Stimulated activated CD8-positive, alpha-beta memory T cell treated with anti-CD3 and anti-CD28 coated beads, Interleukin-12 subunit alpha, Interleukin-12 subunit beta, amount 100 ng/mL, for 4 hours (primary cell): ENCODE measurements at places on chromosomes 5 and 9.

- no peak for DNase-seq
Observed at GRCh38 chr5:123511290-123511647, 708 bp upstream of the CSNK1G3 start.

GRCh38 chr9:129548571-129549135 is 72.2 kb downstream of the C9orf50 start:
- DNase-seq = no peak

GRCh38 chr5:935510-936084 is 42.9 kb downstream of the TRIP13 start:
- DNase-seq = no peak

GRCh38 chr9:127873223-127873691 is 4.2 kb downstream of the AK1 start:
- DNase-seq = no peak

DNA sequence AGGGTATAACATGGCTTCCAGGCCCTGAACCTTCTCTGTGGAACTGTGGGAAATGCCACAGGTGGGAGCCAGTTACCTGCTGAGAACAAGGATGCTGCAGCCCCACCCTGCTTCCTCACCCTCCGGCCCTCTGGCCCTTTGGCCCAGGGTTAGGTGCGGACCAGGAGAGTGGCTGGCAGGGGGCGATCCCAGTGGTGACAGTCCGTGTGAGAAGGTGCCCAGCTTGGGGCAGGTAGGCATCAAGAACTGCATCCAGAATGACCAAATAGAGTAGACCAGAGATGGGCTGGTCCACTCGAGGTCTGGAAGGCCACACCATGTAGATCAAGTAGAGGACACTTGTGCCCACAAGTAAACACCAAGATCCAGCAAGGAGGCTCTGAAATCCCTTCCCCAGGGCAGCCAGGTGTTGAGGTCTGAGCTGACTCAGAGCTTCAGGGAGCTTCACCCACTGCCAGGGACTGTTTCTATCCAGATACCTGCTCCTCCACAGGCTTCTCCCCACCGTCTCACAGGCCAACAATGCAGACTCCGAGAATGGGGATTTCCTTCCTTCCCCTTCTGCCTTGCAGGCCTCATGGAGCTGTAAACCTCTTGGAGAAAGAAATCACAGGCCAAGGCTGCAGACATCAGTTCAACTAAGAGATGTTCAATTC is 61.4 kb upstream of the ZSWIM6 start:
- no peak for DNase-seq

- DNase-seq = no peak
Observed at GRCh38 chr5:170288151-170288550, 9.4 kb downstream of the LCP2 start.

- no peak for DNase-seq
Observed at GRCh38 chr5:128317481-128317880, 220.6 kb downstream of the FBN2 start.

DNA sequence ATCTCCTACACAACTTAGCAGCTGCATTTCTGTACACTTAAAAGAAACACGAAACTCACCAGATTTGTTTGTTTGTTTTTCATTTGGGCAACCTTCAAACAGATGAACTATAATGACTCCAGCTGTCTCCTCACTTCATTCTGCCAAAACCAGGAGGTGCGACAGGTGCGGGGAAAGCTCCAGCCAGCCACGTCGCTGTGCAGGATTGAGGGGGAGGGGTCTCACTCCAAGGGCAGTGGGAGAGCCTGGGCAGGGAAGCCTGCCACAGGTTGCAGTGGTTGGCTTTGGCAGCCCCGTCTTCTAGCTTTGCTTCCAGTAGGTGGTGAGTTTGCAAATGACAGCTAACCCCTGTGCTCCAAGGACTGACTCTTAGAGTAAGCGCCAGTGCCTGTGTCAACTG is 215.8 kb downstream of the CEMIP2 start:
- no peak for DNase-seq

GRCh38 chr9:16524078-16524477 is 346.4 kb downstream of the BNC2 start:
- DNase-seq = no peak

GRCh38 chr5:26942481-26942880 is 95.9 kb downstream of the CDH9 start:
- DNase-seq = no peak

- DNase-seq = no peak
Observed at GRCh38 chr9:131467214-131467935, 35.3 kb upstream of the POMT1 start.

- no peak for DNase-seq
Observed at GRCh38 chr5:17069995-17070511, 134.0 kb upstream of the MYO10 start.
